ENCODE measurements at places on chromosomes 2 and 18. TPM values are rescaled to one million over a fixed set of nuclear protein-coding genes. Genes with fewer than 3 reads are reported as not detected.

DNA sequence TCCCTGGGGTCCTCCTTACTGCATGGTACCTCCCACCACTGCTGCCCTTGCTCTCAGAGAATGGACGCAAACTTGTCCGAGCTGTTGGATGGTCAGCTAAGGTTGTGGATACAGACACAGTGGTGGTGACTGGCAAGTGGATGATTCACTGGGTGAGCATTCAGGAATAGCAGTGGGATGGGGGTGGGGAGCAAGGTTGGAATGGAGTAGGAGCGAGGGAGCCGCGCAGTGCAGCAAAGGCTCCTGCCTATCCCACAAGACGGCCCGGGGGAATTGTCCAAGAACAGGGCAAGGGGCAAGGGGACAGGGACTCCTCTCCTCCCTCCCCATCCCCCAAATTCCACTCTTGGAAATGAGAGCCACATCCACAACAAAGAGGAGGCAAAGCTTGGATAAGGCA is 102.2 kb downstream of the PIEZO2 start:
- no peak for DNase-seq
- no peaks in the 10 kb centered on the region for H3K36me3 ChIP-seq
- H3K27me3 ChIP-seq: no peaks in the 10 kb centered on the region
- H3K27ac ChIP-seq: no peak overlapping the region
- no peaks in the 10 kb centered on the region for H3K4me1 ChIP-seq

DNA sequence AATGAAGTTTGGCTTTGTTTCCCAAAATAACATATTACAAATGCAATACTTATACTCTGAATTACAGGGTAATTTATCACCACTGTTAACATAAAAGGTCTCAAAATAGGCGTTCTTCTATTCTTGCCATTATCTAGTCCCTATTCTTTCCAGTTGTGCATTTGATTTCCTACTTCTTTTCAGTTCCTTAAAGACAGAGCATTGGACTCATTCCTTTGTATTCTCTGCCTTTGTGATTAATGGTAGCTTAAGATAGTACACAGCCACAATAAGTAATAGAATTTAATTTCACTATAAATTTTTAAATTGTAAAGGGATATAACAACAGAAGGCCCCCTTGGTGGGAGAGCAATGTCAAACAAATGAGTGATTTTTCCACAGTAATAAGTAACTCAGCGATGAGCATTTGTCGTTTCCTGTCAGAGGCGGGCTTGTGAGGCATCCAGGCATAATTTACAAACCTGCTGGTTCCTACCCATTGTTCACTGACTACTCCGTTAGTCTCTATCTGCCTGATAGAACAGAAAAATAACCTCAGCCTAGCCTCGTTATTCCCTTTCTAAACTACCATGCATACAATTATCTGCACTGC is 456.6 kb upstream of the REG3G start:
- DNase-seq: no peak
- H3K36me3 ChIP-seq: no peaks in the 10 kb centered on the region
- no peak overlapping the region for H3K27ac ChIP-seq
- H3K27me3 ChIP-seq: no peaks in the 10 kb centered on the region
- H3K4me3 ChIP-seq: no peak overlapping the region
- no peaks in the 10 kb centered on the region for H3K4me1 ChIP-seq

DNA sequence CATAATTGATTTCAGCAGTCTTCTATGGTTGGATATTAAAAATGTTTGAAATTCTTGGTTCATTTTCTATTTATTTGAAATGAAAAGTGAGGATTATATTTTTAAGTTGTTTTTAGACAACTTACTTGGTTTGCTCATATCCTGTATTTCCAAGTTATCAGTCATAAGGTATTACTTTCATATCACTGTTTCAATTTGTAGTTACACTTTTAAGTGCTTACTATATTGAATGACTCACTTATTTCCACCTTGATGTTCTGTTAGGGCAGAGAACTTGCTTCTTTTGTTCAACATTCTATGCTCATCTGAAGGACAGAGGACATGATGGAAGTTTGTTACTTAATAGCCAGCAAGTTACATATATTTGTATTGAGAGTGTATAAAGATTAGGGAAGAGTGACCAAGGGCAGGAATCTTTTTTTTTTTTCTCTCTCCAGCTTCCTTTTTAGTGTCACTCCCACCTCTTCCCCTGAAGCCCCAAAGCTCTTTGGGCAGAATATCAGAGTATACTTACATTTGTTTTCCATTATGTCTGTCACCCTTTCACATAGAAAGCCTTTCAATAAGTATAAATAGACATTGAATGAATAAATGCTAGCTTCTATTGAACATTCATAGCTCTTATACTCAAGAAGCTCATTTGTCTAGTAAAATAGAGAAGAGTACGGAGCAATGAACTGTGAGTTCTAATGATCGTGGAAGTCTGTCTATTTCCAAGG is 28.1 kb downstream of the PIK3C3 start:
- H3K27me3 ChIP-seq: no peaks in the 10 kb centered on the region
- no peak for DNase-seq
- no peak overlapping the region for H3K27ac ChIP-seq
- no peak overlapping the region for H3K4me3 ChIP-seq
- H3K36me3 ChIP-seq: no peaks in the 10 kb centered on the region
- no peaks in the 10 kb centered on the region for H3K4me1 ChIP-seq

- no peaks in the 10 kb centered on the region for H3K36me3 ChIP-seq
- H3K27ac ChIP-seq: peak overlapping the region; percentile 48
- peak; percentile 88 for DNase-seq
- H3K4me1 ChIP-seq: peaks cover 31% of the 10 kb centered on the region
- H3K4me3 ChIP-seq: no peak overlapping the region
Observed at GRCh38 chr2:110770404-110770958, 38.1 kb downstream of the ACOXL start.

GRCh38 chr18:51234117-51235008 is 36.9 kb upstream of the MEX3C start:
- H3K4me1 ChIP-seq: no peaks in the 10 kb centered on the region
- no peaks in the 10 kb centered on the region for H3K36me3 ChIP-seq
- H3K27ac ChIP-seq: no peak overlapping the region
- no peaks in the 10 kb centered on the region for H3K27me3 ChIP-seq
- DNase-seq: no peak

The MC5R gene
- not detected for total RNA-seq

DNA sequence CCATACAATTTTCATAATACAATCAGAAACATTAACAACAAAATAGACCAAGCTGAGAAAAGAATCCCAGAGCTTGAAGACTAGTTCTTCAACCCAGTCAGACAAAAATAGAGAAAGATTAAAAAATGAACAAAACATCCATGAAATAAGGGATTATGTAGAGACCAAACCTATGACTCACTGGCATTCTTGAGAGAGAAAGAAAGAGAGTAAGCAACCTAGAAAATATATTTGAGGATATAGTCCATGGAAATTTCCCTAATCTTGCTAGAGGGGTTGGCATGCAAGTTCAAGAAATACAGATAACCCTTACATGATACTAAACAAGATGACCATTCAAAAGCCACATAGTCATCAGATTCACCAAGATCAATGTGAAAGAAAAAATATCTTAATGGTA is 281.7 kb downstream of the CCDC85A start:
- no peak overlapping the region for H3K27ac ChIP-seq
- H3K4me1 ChIP-seq: no peaks in the 10 kb centered on the region
- H3K36me3 ChIP-seq: no peaks in the 10 kb centered on the region
- DNase-seq: no peak

- no peaks in the 10 kb centered on the region for H3K4me1 ChIP-seq
- no peaks in the 10 kb centered on the region for H3K36me3 ChIP-seq
- no peak overlapping the region for H3K4me3 ChIP-seq
- DNase-seq: no peak
Observed at GRCh38 chr2:127455566-127456493, 37.6 kb downstream of the PROC start.

DNA sequence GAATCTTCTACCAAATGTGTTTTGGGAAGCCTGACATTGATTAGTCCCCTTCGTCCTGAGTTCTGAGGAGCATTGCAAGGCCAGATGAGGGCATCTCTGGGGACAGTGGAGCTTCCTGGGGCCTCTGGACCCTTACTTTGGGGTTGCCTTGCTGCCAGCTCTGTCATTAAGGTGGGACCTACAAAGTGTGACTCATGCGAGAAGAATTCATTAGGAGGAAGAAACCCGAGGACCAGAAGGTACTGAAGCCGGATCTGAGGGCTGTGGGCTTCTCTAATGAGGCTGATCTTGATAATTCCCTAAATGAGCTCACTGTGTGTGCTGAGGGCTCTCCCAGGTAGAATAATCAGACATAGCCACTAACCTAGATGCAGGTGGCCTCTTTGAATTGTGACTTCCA is 695 bp upstream of the SCYGR2 start:
- H3K4me1 ChIP-seq: no peaks in the 10 kb centered on the region
- H3K4me3 ChIP-seq: no peak overlapping the region
- no peak overlapping the region for H3K27ac ChIP-seq
- DNase-seq: no peak
- H3K36me3 ChIP-seq: no peaks in the 10 kb centered on the region

The BMP10 gene
- not detected for total RNA-seq

GRCh38 chr2:104896446-104896845 is 42.5 kb downstream of the POU3F3 start:
- H3K4me1 ChIP-seq: no peaks in the 10 kb centered on the region
- H3K4me3 ChIP-seq: no peak overlapping the region
- no peak for DNase-seq
- no peaks in the 10 kb centered on the region for H3K36me3 ChIP-seq

- no peak overlapping the region for H3K27ac ChIP-seq
- no peak overlapping the region for H3K4me3 ChIP-seq
Observed at GRCh38 chr2:53863538-53864227, 3.9 kb upstream of the GPR75 start.

- no peak for DNase-seq
- H3K4me3 ChIP-seq: no peak overlapping the region
- no peaks in the 10 kb centered on the region for H3K36me3 ChIP-seq
- no peak overlapping the region for H3K27ac ChIP-seq
Observed at GRCh38 chr2:129443865-129444739, 535.4 kb upstream of the RAB6C start.

The LRATD1 gene
- 21.1 TPM for total RNA-seq

The REG3A gene
- not detected for total RNA-seq

DNA sequence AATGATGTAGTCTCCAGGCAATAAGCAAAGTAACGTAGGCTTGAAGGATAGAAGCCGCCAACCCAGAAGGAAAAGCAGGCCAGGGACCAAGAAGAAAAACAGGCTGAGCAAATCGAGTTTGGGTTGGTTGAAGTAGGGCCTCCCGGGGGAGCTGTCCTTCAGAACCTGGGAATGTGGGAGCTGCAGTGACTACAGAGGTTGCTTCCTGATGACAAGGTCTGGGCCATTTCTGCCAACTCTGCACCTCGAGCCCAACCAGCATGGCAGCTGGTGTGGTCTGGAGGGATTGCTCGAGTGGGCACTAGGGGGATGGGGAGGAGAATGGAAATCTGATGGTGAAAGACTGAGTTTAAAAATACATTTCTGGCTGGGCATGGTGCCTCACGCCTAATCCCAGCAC is 14.1 kb downstream of the ACMSD start:
- no peaks in the 10 kb centered on the region for H3K4me1 ChIP-seq
- no peaks in the 10 kb centered on the region for H3K27me3 ChIP-seq
- H3K4me3 ChIP-seq: no peak overlapping the region
- no peak overlapping the region for H3K27ac ChIP-seq
- DNase-seq: no peak
- H3K36me3 ChIP-seq: no peaks in the 10 kb centered on the region

DNA sequence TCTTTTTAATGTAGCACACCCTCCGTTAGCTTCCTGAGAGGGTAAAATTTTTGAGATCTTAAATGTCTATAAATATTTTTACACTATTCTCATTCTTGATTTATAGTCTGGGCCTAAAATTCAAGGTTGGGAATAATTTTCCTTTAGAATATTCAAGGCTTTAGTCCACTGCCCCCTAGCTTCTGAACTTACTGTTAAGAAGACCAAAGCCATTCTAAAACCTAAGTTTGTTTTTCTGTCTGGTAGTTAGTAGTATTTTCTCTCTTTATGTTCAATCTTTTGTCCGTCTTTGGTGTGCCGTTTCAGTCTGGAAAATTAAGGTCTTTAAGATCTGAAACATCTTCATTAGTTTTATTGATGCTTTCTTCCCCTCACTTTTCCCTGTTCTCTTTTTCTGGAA is 14.5 kb downstream of the OSBPL6 start:
- H3K27ac ChIP-seq: no peak overlapping the region
- no peak overlapping the region for H3K4me3 ChIP-seq
- H3K4me1 ChIP-seq: no peaks in the 10 kb centered on the region
- no peak for DNase-seq
- H3K27me3 ChIP-seq: no peaks in the 10 kb centered on the region
